ENCODE measurements at places on chromosomes 11 and 22. TPM values are rescaled to one million over a fixed set of nuclear protein-coding genes. Genes with fewer than 3 reads are reported as not detected.
A peak's percentile ranks its signal among the peaks of the same experiment; 100 is the strongest.

DNA sequence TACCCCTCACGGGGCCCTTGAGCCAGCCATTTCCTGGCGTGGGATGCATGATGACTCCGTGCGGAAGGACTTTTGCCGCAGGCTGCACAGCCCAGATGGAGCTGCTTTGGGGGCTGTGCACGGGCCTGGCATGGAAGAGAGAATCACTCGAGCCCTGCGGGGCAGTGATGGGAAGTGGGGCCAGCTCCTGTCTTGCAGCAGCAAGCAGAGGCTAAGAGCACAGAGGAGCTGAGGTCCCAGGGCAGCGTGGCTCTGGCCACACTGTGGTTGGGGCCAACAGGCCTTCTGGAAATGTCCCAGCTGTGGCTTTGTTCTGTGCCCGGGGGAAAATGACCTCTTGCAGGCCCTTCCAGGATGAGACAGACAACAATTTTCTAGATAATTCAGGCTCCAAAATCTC, 92.7 kb upstream of the TIMP3 start:
- peaks cover 2% of the 10 kb centered on the region for H3K27me3 ChIP-seq
- H3K4me1 ChIP-seq: no peaks in the 10 kb centered on the region
- no peak overlapping the region for H3K4me3 ChIP-seq

GRCh38 chr11:49377978-49378377, 169.6 kb upstream of the FOLH1 start:
- no peaks in the 10 kb centered on the region for H3K27me3 ChIP-seq
- H3K4me1 ChIP-seq: no peaks in the 10 kb centered on the region
- no peak overlapping the region for H3K27ac ChIP-seq
- DNase-seq: no peak

DNA sequence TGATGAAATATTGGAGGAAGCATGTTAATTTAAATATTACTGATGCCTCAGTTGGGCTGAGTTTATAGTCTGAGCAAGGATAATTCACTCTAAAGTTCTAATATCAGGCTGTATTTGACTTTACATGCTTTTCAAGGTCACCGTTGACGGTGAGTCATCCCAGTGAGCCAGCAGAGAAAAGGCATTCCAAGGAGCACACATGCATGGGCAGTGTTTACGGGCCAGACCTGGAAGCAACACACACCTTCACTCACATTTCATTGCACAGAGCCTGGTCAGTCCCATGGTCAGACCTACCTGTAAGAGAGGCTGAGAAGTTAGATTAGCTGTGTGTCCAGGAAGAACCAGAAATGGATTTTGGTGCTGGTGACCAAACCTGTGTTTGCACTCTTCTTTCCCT, 53.5 kb downstream of the COMMD9 start:
- no peak overlapping the region for H3K4me3 ChIP-seq
- H3K27ac ChIP-seq: no peak overlapping the region
- peaks cover 7% of the 10 kb centered on the region for H3K27me3 ChIP-seq

GRCh38 chr11:47905358-47906059, 57.4 kb upstream of the NUP160 start:
- no peak for DNase-seq
- no peaks in the 10 kb centered on the region for H3K27me3 ChIP-seq
- no peak overlapping the region for H3K4me3 ChIP-seq

DNA sequence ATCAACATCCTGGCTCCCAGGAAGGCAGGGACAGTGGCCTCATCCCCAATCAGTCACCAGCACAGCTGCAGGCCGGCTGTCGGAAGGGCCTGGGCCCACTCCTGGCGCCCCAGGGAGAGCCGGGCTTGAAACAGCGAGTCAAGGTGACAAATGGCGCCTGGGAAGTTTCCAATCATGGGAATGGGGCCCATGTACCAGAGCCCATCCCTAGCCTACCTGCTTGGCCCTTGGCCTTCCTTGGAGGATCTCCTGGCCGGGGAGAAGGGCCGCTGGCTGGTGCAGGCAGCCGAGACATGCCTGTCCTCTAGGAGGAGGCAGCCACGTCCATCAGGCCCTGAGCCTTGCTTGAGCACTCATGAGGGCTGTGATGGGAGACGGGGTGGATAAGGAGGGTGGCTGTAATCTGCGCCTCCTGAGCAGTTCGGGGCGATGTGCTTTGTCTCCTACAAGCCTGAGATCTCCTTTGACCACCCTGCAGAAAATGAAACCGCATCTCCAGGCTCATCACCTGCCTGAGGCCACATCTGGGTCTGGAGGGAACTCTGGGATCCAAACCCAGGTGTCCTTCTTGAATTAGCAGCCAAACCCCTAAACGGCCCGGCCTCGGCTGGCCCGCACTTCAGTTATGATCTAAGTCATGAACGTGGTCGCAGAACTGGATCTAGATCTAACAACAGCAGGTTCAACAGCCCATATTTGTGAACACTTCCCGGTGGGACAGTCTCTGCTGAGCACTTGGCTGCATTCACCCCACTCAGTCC, 862.0 kb downstream of the TBC1D22A start:
- H3K27ac ChIP-seq: no peak overlapping the region
- DNase-seq: no peak
- H3K4me3 ChIP-seq: no peak overlapping the region
- no peaks in the 10 kb centered on the region for H3K36me3 ChIP-seq
- no peaks in the 10 kb centered on the region for H3K4me1 ChIP-seq

GRCh38 chr11:133724116-133724515, 121.2 kb downstream of the SPATA19 start:
- no peaks in the 10 kb centered on the region for H3K27me3 ChIP-seq
- DNase-seq: no peak
- no peaks in the 10 kb centered on the region for H3K4me1 ChIP-seq

DNA sequence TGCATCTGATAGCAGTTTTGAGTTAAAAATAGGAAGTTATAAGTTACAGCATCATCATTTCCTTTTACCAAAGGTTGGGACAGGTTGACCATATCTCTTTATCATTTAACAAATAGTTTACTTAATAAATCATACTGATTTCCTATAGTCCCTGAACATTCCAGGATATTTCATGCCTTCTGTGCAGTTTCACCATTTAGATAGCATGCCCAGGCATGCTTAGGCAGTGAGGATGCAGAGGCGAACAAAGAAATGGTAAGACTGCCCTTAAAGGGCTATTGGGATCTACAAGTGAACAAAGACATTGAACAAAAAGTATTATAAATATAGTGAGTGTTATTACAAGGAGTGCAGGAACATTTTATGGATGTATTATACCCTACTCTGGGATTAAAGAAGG, 96.4 kb downstream of the PRMT3 start:
- H3K4me3 ChIP-seq: no peak overlapping the region
- DNase-seq: no peak

DNA sequence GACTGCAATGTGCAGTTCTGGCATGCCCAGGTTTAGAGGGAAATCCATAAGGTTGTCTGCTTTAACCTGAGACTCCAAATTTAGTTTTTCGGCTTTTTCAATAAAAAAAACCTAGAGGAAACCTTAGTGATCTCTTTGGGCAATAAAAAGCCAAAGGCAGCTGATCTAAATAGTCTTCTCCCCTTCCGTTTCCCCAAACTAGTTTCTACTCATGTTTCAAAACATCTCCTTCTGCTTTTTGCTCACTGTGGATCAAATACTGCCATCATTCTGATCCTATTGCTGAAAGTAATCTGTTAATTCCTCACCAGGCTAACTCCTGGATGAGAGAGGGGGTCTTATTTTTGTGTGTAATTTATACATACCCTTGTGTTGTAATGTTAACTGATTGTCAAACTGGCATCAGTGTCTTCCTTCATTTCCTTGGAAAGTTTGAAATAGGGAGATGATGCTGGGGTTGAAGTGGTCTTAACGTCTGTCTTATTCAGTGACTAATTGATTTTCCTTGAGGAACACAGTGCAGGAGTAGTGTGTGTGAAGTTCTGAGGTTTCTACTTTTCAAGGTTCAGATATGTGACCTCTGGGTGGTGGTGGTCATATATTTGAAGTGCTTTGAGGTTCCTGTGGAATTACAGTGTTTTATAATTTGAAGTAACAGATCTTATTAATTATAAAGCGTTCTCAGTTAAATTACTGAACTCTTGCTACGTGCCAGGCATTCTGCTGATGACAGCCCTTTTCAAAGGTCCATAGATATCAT, 55.0 kb downstream of the ARHGAP42 start:
- H3K4me3 ChIP-seq: no peak overlapping the region
- H3K27ac ChIP-seq: no peak overlapping the region
- DNase-seq: no peak
- H3K27me3 ChIP-seq: no peaks in the 10 kb centered on the region
- H3K36me3 ChIP-seq: no peaks in the 10 kb centered on the region
- no peaks in the 10 kb centered on the region for H3K4me1 ChIP-seq

DNA sequence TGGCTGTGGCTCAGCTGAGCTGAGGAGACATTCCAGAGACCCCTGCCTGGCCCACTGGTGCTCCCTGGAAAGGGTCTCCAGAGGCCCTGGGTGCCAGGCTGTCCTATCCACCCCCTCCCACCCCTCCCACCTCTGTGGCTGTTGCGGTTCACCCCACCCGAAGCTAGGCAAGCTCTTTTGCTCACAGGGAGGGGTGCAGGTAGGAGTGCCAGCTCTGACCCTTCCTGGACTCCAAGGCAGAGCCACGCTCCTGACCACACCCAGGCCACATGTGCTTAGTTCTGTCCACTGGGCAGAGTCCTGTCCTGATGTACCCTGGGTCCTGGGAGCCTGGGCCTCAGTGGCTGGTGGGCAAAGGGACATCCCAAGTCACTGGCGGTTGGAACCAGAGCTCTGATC, 16.4 kb downstream of the IL17REL start:
- H3K4me1 ChIP-seq: peaks cover 3% of the 10 kb centered on the region
- H3K4me3 ChIP-seq: no peak overlapping the region
- H3K27ac ChIP-seq: no peak overlapping the region
- H3K27me3 ChIP-seq: peaks cover 3% of the 10 kb centered on the region

GRCh38 chr11:128520888-128521681, 66.3 kb downstream of the ETS1 start:
- H3K4me3 ChIP-seq: peak overlapping the region; percentile 97
- H3K4me1 ChIP-seq: peaks cover 51% of the 10 kb centered on the region

GRCh38 chr22:42282943-42283277, 12.5 kb upstream of the TCF20 start:
- peaks cover 18% of the 10 kb centered on the region for H3K27me3 ChIP-seq
- DNase-seq: no peak
- no peak overlapping the region for H3K27ac ChIP-seq
- H3K36me3 ChIP-seq: no peaks in the 10 kb centered on the region

DNA sequence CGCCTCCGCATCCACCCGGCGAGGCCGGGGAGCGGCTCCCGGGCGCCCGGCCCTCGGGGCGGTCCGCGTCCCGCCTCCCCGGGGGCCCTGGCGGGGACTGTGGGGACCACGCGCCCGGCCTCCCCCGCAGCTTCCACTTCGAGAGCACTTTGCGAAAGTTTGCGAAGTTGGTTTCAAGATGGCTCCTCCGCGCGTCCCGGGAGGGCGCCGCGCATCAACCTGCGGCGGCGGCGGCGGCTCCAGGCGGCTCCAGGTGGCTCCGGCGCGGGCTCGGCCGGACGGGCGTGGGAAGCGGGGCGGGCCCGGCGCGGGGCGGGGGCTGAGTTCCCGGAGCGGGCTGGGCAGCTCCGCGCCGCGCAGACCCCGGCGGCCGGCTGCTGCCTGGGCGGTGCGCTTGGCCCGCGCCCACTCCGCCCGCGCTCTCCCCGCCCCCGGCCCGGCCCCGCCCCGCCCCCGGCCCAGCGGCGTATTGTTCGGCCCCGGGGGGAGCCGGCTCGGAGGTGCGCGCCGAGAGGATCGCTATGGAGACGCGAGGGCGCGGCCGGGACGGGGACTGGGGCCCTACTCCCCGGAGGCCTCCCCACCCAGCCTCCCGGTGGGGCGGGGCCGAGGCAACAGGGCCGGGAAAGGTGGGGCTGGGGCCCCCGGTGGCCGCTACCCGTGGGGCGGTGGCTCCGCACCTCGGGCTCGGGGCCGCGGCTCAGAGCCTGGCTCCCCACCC, at the start of gene CELSR1:
Gene CELSR1 (minus strand): TSS at position 396 of the 721 bp plus-strand sequence. CDS start 450 bp downstream, outside the sequence.
- H3K4me1 ChIP-seq: peaks cover 6% of the 10 kb centered on the region
- DNase-seq: no peak
- H3K27ac ChIP-seq: no peak within 1 kb of the TSS
- H3K36me3 ChIP-seq: no peaks in the 10 kb centered on the region
- peak within 1 kb of the TSS; percentile 8 for H3K4me3 ChIP-seq
- peaks cover 35% of the 10 kb centered on the region for H3K27me3 ChIP-seq

DNA sequence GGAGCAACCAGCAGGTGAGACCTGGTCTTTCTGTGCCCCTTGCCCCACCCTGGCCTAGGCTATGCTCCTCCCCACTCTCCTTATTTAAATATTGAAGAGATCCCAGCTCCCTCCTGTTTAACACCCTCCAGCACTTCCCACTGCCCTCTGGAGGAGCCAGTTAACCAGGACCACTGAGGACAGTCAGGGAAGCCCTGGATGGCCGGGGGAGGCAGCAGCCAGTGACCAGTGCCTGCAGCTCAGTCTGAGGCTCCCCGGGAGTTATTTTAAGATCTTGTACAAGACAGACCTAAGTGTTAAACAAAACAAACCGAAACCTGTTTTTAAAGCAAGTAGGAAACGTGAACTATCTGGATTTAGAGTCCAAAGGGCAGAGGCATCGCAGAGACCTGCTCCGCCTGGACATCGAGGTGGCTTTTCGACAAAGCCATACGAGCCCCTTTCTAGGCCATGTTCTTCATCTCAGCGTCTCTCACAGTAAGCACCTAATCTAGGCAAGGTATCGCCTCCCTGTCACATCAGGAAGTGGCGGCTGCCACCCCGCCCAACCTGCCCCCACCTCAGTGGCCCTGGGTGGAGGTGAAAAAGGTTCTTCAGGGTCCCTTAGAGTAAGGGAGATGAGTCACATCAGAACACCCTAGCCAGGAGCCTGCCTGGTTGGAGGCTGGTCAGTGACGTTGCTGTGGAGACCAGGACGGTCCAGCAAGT, 35.2 kb downstream of the TRMU start:
- no peaks in the 10 kb centered on the region for H3K4me1 ChIP-seq
- peaks cover 13% of the 10 kb centered on the region for H3K27me3 ChIP-seq
- H3K27ac ChIP-seq: no peak overlapping the region
- no peaks in the 10 kb centered on the region for H3K36me3 ChIP-seq

GRCh38 chr11:23732026-23732425, 764.8 kb upstream of the LUZP2 start:
- H3K4me1 ChIP-seq: no peaks in the 10 kb centered on the region
- H3K27ac ChIP-seq: no peak overlapping the region
- H3K27me3 ChIP-seq: no peaks in the 10 kb centered on the region

- no peaks in the 10 kb centered on the region for H3K36me3 ChIP-seq
- peak overlapping the region; percentile 44 for H3K27ac ChIP-seq
Observed at GRCh38 chr11:119728211-119728626, 781 bp downstream of the NECTIN1 start.

The OR6M1 gene
- total RNA-seq: not detected

The TPCN2 gene
- 19.1 TPM for total RNA-seq

The LRP4 gene
- 0.07 TPM for total RNA-seq

The RTN4R gene
- total RNA-seq: 2.2 TPM

The GSTT2 gene
- total RNA-seq: not detected

The OR52A1 gene
- not detected for total RNA-seq
